NCI-H2107 (cell line): ENCODE measurements at places on chromosomes 2 and 18.

DNA sequence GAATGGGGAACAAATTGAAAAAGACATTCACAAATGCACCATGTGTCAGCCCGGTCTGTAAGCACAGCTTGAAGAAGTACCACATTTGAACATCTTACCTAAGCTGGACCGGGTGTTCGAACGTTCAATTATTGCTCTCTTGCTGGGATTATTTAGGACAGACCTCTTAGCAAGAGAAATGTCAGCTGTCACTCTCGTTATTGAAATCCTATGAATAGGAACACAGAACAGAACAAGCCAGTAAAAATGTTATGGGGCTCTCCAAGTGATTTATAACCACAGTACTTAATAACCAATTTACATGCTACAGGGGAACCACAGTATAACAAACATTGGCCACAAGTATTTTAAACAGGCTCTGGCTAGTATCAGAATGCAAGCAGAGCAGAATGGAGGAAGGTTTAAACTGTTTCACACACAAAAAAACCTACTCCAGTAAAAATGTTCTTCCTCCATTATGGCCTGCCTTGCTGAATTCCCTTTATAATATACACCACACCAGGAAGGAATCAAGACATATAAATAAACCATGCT is 32.5 kb upstream of the ARL5A start:
- DNase-seq = no peak

GRCh38 chr2:111249806-111250205 is 129.1 kb downstream of the BCL2L11 start:
- no peak for DNase-seq

GRCh38 chr2:233708942-233709341 is 3.8 kb upstream of the UGT1A5 start:
- no peak for DNase-seq

GRCh38 chr2:126315828-126316227 is 340.1 kb upstream of the GYPC start:
- no peak for DNase-seq

DNA sequence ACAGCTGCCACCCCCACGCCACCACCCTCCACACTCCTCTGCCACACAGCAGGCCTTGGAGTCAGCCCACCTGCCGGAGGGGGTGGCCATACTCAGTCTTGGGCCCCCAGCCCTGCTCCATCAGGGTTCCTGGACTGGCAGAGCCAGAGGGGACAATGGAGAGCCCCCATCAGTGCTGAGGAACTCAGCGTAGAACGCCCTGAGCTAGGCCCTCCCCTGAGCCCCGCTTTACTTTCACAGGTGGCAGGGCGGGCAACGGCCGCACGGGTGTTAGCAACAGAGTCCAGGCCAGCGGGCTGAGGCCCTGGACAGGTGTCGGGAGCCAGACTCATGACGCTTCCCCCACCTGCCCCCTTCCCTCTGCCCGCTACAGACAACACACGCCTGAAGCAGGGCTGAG is 47.1 kb downstream of the FOSL2 start:
- no peak for DNase-seq

DNA sequence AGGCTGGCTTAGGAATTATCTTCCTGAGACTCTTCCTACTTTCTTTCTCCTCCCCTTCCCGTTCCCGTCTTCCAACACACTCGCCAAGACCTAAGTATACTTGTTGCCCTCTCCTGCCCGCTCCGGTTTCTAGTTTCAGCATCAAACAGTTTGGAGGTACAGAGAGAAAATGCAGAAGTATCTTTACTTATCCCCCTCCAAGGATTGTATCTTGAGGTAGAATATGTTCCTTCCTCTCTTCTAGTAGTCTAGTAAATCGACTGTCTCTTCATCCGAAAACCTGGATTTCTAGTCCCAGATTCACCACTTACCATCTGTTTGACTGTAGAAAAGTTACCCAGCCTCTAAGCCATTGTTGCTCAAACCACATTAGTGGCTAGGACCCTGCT is 755 bp downstream of the EIF4E2 start:
- no peak for DNase-seq

DNA sequence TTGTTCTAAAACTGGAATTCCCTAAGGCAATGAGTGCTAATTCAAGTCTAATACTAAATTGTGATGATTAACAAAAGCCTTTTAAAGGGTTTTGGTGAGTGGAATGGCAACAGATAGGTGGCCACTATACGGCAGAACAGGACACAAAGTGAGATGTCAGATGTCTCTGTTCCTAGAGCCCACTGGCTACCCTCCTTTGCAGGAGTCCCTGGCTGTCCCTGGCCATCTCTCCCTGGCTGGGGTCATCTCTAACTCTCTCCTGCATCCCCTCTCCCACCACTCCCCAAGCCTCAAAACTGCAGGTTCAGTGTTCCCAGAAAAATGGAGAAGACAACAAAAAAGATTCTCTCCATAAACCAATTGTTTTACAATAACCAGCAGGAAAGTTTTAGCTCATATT is 79.2 kb downstream of the MDH1 start:
- DNase-seq = no peak

GRCh38 chr18:59228351-59228750 is 8.4 kb downstream of the GRP start:
- DNase-seq = no peak

GRCh38 chr2:25885933-25886332 is 7.6 kb upstream of the ASXL2 start:
- no peak for DNase-seq

- DNase-seq = no peak
Observed at GRCh38 chr2:54531558-54531957, 75.4 kb downstream of the SPTBN1 start.

DNA sequence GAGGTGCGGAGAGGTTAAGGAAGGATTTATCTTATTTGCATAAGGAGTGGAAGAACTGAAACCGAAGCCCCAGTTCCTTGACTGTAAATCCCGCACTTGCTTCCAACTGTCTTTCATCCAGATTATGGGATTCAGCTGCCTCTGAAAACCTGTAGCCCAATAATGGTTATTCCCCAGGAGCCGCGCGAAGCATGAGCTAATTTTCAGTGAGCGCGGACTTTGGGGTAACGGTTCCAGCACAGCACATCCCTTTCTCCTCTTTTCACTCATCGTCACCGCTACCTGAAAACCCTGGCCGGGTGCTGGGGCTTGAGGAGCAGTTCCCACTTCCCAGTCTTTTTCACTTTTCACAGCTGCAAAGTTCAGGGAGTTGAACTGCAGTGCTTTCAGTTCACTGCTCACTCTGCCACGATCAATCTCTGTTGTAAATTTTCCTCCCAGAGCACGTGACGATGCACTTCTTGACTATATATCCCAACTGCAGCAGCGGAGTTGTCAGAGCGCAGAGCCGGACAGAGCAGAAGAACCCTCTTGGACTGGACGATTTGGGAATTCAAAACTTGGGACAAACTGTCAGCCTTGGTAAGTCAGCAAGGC is at the start of gene KCNE4:
Gene KCNE4 (plus strand): TSS at position 498 of the 597 bp plus-strand sequence. CDS start 641 bp downstream, outside the sequence.
- no peak for DNase-seq

GRCh38 chr2:174338147-174338605 is 3.4 kb downstream of the SP9 start:
- DNase-seq = no peak

- no peak for DNase-seq
Observed at GRCh38 chr18:63823516-63824219, 48.5 kb downstream of the SERPINB7 start.

DNA sequence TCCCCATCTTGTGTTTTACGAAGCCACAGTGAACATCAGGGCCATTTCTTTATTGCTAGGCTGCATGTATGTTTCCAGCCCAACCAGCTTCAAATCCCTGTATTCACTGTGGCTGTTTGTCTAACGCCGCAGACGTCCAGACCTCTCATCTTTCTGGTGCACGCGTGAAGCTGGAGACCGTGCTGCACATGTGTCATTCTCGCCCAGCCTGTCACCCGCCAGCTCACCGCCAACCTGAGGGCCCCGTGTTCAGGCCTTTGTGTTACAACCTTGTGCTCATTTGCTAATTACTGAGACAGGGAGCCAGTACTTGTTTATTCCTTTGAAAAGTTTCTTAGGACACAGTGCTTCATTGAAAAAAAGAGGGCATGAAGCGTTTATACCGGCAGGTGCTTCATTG is 21.4 kb downstream of the SALL3 start:
- DNase-seq = no peak

DNA sequence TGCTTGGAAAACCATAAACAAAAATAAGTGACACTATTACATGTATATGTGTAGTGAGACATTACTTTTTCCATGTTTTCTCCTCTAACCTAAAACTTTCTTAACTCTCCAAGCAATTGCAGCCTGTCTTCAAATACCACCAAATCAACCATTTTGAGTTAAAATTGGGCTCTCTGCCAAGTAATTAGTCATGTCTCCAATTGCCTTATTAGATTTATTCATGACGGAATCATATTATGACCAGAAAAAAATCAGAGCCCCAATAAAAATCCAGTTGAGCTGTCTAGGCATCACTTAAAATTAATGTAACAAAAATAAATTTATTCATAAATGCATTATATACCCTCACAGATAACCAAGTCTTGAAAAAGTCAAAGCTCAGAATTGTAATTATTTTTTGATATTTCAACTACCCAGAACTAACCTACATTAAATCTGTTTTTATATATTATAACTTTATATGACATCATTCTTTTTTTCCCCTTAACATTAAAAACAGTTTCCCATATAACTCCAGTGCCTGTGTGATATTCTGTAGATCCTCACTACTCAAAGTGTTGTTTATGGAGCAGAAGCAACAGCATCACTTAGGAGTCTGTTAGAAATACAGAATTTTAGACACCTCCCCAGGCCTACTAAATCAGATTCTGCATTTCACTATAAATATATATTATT is 157.0 kb downstream of the ERBB4 start:
- DNase-seq = no peak

DNA sequence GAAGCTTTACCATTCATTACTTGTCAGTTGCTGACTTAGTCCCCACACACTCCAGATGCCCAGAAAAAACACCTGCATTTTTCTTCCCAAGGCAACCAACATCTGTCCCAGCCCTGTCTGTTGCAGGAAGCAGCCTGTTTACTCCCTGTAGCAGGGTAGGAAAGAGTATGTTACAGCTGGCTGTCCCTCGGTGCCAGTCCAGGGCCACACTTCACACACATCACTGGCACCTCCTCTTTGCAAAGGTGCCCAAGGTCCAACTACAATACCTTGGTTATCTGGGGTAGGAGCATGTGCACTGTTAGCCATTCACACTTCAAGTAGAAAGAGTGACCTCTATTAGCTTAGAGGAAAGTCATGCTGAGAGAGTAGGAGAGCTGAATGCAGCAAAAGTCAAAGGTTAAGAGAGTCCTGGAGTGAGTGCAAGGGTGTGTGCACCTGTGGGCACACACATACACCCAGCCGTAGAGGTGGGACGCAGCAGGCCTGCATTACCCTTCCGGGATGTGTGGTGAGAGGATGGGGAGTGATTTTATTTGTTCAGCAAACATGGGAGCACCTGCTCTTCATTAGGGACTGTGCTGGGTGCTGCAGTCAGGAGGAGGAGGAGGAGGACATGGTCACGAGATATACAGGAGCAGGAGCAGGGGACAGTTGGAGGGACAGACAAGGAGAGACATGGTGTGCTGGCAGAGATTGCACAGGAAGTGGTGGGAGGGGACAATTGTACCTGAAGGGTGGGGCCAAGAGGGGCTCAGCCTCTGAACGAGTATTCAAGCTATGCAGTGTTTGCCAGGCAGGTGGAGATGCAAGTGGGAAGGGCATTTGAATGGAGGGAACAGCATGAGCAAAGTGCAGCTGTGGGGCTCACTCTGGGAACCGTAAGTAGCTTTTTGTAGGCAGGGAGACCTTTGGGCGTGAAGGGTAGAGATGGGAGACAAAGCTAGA is 69.8 kb downstream of the TSN start:
- no peak for DNase-seq

GRCh38 chr2:23435250-23436035 is 50.5 kb downstream of the KLHL29 start:
- DNase-seq = no peak

- DNase-seq = no peak
Observed at GRCh38 chr18:75745147-75745546, 317.6 kb upstream of the SMIM21 start.
